ENCODE measurements at places on chromosomes 3 and 15.

GRCh38 chr15:69075440-69075839 lies 60.9 kb downstream of the NOX5 start:
- DNase-seq: no peak

DNA sequence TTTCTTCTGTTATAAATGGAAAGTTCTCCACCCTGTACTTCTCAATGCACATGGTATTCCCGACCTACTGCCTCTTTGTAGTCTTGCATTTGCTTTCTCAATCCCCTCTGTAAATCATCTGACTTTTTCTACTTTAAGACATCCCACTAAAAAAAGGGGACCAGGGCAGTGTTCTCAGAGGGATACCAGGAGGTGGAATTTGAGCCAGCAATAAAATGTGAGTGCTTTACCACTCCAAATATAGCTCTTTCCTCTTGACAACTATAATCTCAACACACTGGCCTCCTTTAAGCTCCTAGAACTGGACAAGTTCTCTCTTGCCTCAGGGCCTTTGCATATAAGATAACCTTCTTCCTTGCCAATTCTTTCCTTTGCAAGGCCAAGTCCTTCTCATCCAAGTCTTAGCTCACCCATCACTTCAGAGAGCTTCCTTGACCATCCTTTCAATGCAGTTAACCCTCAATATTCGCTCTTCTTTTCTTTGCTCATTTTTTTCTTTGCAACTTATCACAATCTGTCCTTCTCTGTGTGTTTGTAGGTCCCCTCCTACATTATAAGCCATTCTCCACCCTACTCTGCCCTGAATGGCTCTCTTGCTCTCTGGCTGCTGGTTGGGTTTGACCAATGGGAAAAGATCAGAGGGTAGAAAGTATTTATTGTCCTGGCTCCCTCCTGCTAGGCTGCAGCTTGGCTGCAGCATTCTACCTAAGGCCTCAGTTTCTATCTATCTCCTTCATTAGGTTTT lies 93.4 kb downstream of the PRICKLE2 start:
- DNase-seq: peak; percentile 80

DNA sequence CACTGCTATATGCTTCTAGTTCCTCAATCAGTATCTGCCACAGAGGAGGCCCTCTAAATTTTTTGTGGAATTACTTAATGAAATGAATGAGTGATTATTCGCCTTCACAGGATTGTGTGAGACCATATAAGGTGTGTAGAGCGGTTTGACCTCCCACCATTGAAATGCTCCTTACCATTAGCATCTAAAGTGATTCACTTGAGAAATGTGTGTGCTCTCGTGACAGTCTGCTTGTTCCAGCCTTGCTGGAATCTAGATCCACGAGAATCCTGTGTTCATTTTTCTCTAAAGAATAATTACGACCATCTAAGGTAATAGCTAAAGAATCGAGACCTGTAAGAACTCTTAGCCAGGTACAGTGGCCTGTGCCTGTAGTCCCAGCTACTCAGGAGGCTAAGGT lies 126.9 kb downstream of the FNDC3B start:
- no peak for DNase-seq

GRCh38 chr3:123401836-123402530 lies 46.9 kb downstream of the ADCY5 start:
- DNase-seq: no peak

DNA sequence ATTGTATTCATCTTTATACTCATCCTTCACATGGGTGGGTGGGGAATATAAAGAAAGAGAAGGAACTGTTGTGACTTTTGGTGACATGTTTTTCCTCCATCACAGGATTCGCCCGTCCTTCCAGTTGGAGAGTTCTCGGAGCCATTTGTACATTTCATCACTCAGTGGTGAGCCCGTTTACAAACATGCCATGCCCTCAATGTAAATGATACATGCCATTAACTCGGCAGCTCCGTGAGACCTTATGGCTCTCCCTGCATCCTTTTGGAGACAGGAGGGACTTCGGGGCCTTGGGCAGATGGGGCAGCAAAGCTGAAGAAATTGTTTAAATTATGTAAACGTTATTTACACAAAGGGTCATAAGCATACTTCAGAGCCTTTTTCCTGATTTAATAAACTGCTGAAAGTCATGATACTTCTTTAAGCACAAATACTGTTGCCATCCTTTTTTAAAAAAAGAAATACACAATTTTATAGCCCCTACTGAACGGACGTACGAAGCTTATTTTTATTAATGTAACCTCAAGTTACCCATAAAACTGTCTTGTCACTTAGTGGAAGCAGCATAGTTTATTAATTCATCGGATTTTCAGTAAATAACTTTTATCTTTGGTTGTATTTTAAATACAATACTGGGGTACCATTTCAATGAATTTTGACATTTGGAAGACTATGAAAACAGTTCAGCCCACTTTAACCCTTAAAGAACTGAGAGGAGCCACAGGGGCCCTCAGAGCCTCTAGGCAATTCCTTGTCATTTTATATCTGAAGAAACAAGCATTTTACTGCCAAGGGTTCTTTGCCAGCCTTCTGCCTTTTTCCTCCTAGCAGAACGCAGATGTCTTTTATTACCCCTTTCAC lies 55.6 kb upstream of the SKOR1 start:
- DNase-seq: peak; percentile 18

- DNase-seq: no peak
Observed at GRCh38 chr15:42858999-42859789, 61.4 kb downstream of the TTBK2 start.

DNA sequence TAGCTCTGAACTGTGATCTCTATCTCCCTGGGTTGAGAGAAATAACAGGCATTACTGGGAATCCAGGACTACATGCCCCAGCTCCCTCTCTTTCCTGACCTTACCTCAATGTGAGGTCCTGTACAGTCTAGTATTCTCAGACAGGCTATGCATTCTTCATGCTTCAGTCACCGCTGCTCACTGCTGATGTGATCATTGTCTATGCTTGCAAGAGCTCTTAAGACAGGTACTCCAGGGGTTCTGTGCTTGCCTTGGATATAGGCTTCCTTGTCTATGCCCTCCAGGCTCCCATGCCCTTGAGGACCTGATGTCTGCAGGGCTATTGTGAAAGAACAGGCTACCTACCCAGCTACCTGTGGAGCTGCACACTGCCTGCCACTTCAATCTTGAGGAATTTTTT lies 183.6 kb downstream of the MBNL1 start:
- no peak for DNase-seq

- no peak for DNase-seq
Observed at GRCh38 chr15:49589030-49589429, 31.6 kb downstream of the FAM227B start.

GRCh38 chr15:83115410-83115809 lies 8.0 kb downstream of the TM6SF1 start:
- DNase-seq: no peak

GRCh38 chr3:36362973-36363372 lies 17.3 kb upstream of the STAC start:
- DNase-seq: no peak

DNA sequence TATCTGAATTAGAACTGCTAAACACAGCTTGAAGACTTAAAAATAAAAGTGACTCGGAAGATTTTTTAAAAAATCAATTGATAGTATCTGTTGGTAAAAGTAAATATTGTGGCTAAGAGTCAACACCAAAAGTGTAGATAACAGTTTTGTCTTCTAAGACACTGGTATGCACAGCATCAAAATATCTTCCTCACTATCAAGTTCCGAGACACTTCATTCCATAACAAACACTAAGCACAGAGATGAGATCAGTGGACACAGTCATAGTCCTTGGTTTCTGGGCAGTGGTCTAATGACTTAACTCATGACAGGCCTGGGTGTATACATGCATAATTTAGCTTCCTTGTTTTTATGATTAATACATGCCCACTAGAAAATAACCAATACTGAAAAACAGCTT lies 63.2 kb downstream of the PXYLP1 start:
- no peak for DNase-seq

DNA sequence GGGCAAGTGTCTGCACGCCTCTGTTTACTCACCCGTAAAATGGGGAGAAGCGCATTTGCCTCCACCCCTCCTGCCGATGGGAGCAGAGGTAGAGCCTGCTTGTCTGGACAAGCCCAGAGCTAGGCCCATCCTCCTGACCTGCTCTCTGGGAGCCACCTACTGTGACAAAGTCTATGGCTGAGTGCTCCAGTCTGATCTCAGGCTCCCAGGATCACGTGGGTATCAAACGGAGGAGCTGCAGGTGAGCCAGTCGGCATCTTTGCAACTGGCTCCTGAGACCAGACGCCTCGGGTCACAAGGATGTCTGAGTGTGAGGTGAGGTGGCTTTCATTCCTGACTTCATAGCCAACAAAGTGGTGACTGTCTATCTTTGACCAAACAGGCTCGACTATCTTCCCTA lies 2.1 kb upstream of the ALDH1A3 start:
- DNase-seq: no peak

- DNase-seq: no peak
Observed at GRCh38 chr3:193520738-193521137, 34.0 kb downstream of the ATP13A4 start.

GRCh38 chr15:40034186-40034946 lies 4.6 kb downstream of the SRP14 start:
- no peak for DNase-seq

DNA sequence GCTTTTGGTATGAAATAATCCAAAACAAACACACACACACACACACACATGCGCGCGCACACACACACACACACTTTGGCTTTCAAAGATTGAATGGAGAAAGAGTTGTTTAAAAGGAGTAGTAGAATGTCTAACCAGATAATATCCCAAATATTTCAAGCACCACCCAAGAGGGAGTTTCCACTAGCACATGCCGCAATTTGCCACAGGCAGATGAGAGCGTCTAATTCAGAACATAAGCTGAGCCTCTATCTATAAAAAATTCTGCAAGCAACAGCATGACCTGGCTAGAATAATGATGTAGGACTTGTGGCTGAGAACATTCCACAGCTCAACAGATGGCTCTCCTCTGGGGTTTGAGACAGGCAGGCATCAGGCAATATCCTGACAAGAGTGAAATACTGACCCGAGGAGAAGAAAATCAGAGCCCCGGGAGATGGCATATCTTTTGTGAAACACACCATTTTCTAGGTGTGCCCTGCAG lies 302.5 kb upstream of the GADL1 start:
- DNase-seq: peak; percentile 0

GRCh38 chr3:86180696-86181095 lies 810.3 kb downstream of the VGLL3 start:
- DNase-seq: peak; percentile 47

DNA sequence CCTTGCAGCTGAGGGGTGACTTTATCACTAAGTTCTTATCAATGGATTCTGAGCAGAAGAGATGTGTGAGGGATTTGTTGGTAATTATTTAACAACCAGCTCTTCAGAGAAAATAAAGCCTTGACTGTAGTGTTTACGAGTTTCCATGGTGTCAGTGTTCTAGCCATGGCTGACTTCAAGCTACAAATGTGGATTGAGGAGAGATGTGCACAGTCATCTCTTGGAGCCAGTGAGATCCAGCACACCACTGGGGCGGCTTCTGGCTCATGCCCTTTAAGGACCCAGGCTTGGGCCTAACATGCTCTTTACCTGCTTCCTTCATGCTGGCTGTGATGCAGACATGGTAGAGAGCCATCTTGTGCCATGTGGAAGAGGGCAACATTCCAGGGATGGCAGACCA lies 145.6 kb upstream of the MRPS22 start:
- DNase-seq: no peak
